ENCODE measurements at places on chromosomes 6 and 20.

GRCh38 chr6:33313709-33314514, at the start of gene TAPBP:
Gene TAPBP (minus strand): TSS chr6:33314078. CDS start chr6:33314041, 37 bp downstream.
- DNase-seq: peak; percentile 74

DNA sequence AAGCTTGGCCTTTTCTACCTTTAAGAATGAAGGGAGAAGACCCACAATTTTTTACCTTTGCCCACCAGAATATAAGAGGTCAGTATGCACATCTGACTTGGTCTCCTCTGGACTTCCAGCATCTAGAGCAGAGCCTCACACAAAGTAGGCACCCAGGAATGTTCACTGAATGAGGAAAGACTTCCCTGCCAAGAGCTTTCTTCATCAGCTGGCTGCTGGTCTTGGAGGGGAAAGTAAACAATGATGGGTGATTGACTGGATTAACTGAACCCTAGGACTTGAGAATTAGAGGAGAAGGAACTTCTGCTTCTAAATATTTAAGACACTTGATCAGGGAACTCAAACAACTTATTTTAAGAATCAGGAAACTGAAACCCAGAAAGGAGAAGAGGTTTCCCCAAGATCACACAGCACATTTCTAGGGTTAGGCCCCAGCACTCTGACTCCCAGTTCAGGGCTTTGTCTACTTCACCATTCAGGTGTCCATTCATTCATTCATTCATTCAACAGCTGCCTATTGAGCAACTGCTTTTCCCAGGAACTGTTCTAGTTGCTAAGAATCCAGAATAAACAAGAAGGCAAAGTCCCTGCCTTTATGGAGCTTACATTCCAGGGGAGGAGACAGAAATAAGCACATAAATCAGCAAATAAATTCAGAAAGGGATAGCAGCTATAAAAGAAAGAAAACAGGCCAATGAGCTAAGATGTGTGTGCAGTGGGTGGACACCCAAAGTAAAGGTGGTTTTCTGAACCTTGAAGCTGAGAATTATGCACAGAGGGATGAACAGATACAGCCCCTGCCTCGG, 216.9 kb upstream of the LRFN2 start:
- DNase-seq: no peak

DNA sequence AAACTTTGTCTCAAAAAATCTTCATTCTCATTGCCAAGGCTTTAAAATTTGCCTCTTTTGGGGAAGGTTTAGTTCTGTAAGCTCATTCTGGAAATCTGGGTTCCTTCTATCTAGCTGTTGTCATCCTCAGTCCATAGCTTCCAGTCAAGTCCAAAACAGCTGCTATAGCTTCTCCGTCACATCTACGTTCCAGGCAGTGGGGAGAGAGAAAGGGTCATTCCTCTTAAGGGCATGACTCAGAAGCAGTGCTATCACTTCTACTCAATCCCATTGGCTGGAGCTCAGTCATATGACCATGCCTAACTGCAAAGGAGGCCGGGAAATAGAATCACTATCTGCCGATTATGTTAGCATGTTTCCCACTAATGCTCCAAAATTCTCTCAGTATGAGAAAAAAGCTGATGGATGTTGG, 141.4 kb upstream of the PTPN1 start:
- DNase-seq: no peak

DNA sequence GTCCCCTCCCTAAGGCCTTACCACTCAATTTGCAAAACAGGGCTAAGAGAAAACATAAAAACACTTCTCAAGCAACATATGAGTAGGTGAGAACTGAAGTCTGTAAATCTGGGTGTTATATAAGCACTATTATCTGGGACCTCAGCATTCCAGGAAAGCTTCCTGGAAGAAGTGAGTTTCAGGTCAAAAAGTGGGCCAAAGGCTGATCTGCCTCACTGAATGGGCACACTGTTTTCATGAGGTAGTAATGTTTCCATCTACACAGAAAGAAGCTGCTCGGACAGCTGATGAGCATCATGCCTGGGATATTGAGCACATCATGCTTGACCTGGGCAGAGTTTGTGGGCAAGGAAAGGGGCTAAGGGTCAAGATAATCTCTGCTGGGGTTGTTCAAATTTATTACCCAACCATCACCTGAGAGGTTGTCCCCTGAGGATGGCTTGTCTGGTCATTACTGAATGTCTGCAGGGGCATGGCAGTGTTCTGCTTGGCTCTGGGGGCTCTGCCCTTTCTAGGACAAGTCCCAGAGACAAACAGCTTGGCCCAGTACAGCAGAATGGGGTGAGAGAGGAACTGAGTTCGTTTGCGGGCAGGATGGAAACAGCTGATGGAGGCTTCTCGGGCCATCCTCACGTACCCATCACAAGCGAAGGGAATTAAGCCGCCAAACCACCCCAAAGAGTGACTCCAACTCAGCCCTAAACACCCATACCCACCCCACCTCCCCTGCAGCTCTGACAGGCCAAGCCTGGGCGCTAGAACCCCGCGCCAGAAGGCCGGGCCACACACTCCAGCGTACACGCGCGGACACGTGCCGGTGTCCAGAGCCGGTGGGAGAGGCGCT, 1.2 kb upstream of the SYNJ2 start:
- DNase-seq: no peak

GRCh38 chr6:3311826-3312225, 53.1 kb downstream of the PSMG4 start:
- DNase-seq: no peak

- no peak for DNase-seq
Measured at GRCh38 chr6:16855460-16855859, 94.2 kb upstream of the ATXN1 start.

GRCh38 chr20:37007898-37008649, 56.6 kb upstream of the SAMHD1 start:
- no peak for DNase-seq

DNA sequence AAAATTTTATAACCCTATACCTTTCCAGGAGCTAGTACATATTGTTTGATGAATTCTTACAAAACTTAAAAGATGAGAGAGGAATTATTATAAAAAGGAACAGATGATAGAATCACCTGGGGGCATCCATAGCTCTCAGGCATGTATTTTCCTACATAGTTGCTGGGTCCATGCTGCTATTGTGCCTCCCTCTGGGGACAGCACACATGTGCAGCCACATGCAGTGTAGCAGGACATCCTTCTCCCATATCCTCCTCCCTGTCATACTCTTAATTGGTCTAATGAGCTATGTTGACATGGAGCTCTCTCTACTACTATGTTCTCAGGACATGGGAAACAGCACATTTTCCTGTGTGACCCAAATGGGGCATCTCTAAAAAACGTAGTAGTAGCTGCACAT, 898.2 kb upstream of the MAP3K7 start:
- no peak for DNase-seq
